Chondrocyte (in vitro differentiated cells): ENCODE measurements at places on chromosomes 13 and 19.

DNA sequence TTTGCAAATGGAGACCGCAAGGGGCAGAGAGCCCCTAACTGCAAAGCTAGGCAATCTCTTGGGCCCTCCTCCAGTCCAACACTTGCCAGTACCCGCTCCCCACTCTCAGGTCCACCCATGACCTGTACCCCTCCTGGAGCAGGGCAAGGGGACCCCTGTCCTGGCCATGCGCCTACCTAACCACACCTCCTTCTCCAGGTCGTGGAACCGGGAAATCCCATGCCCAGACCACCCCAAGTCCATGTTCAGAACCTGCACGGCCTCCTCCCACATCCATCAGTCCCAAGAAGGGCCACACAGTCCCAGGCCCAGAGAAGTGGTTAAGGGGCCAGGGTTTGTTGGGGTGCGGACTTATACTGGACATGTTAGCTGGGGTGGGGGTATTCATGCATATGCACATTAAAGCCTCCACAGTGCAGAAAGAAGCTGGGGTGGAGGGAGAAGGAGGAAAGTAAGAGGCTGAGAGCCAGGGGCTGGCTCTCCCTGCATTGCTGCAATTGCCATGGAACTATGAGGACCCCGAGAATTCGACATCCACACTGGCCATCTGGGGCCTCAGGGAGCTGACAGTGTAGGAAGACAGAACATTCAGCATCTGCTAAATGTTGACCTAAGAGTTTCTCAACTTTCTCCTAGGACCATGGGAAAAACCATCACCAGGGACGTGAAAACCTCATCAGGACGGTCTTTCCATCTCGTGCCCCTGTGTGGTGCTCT, 39.0 kb downstream of the HSPH1 start:
- no peak for DNase-seq
- peaks cover 39% of the 10 kb centered on the region for H3K27me3 ChIP-seq

DNA sequence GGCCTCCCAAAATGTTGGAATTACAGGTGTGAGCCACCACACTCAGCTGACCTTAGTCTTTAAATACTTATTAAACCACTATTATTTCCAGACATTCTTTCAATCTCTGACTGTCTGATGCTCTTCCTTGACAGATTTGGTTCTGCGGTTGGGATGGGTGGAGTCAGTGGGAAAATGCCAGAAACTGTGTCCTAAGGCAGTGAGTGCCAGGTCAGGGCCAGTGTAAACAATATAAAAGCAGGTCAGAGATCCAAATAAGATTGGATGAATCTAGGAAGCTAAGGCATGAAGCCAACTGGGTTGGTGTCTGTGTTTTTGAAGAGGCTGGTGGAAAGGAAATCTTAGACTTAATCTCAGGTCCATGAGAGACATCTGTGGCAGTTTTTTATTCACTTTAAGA, 74.7 kb downstream of the KLF5 start:
- H3K4me3 ChIP-seq: no peak overlapping the region
- H3K36me3 ChIP-seq: peaks cover 5% of the 10 kb centered on the region
- peaks cover 8% of the 10 kb centered on the region for H3K4me1 ChIP-seq
- no peaks in the 10 kb centered on the region for H3K27me3 ChIP-seq
- DNase-seq: no peak
- peak overlapping the region; percentile 14 for H3K27ac ChIP-seq

- no peak overlapping the region for H3K27ac ChIP-seq
- no peak overlapping the region for H3K4me3 ChIP-seq
- H3K4me1 ChIP-seq: peaks cover 21% of the 10 kb centered on the region
- DNase-seq: no peak
Measured at GRCh38 chr19:21143854-21144253, 2.0 kb downstream of the ZNF431 start.

DNA sequence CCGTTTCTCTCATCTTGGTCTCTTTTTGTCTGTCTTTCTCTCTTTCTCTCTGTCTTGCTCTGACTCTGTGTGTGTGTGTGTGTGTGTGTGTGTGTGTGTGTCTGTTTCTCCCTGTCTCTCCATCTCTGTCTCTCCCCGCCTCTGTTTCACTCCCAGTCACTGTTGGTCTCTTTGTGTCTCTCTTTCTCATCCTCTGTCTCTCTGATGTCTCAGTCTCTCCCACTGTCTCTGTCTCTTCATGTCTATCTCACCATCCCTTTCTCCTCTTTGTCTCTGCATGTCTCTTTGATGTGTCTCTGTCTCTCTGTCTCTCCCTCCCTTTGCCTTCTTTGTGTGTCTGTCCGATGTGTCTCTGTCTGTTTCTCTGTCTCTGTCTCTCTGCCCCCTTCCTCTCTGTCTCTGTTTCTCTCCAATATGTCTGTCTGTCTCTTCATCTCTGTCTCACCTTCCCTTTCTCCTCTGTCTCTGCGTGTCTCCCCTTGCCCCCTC, 2.5 kb downstream of the NFIC start:
- DNase-seq: no peak
- H3K4me1 ChIP-seq: peaks cover 55% of the 10 kb centered on the region
- H3K36me3 ChIP-seq: peaks cover 4% of the 10 kb centered on the region
- no peaks in the 10 kb centered on the region for H3K27me3 ChIP-seq
- H3K4me3 ChIP-seq: peak overlapping the region; percentile 72
- peak overlapping the region; percentile 89 for H3K27ac ChIP-seq

DNA sequence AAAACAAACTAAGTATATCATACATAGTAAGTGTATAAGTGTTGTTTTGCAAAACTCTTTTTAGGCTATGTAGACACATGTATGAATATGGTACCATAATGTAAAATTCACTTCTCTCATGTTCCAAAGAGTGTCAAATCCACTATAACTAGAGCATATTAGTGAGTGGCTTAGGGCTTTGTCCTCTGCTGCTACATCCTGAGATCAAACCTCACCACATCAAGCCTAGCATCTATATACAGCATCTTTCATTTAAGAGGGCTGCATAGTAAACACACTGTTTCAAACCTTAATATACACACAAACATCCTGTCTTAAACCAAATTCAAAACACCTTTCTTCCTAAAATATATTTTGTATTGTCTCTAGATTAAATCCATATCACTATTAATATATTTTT, 38.7 kb downstream of the ELF1 start:
- no peaks in the 10 kb centered on the region for H3K27me3 ChIP-seq
- peaks cover 41% of the 10 kb centered on the region for H3K4me1 ChIP-seq
- H3K4me3 ChIP-seq: no peak overlapping the region
- no peak for DNase-seq
- H3K27ac ChIP-seq: no peak overlapping the region
- no peaks in the 10 kb centered on the region for H3K36me3 ChIP-seq
